Astrocyte (in vitro differentiated cells and primary cell): ENCODE measurements at places on chromosomes 4 and X. TPM values are rescaled to one million over a fixed set of nuclear protein-coding genes. Genes with fewer than 3 reads are reported as not detected.

Gene GAK
- total RNA-seq, result 86.9 and 89.9 TPM in 2 replicates

Gene UCHL1
- 1,149 and 1,154 TPM in 2 replicates for total RNA-seq

DNA sequence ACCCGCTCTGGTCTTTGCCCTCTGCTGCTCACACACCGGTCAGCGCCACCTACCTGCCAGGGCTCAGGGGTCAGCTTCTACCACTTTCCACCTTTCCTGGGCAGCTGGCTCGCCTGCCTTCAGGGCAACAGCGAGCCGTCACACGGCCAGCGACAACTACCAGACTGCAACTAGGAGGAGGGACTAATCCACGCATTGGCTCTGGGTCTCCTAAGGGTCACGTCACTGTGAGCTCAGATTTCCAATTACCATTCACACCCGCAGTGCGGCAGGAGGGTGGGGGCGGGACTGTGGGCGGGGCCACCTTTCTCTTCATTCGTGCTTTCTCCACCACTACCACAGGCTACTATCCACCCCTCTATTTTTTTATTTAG is at the start of gene BEX5:
Gene BEX5, minus strand, starts transcription at position 172 of the 374 bp plus-strand sequence. CDS start 1,712 bp downstream, outside the sequence.
- DNase-seq, result no peak
- H3K4me1 ChIP-seq, result no peaks in the 10 kb centered on the region
- peak within 1 kb of the TSS; percentile 23 for H3K4me3 ChIP-seq
- no peak within 1 kb of the TSS for H3K27ac ChIP-seq
- no peaks in the 10 kb centered on the region for H3K27me3 ChIP-seq

Gene LDB2
- total RNA-seq, result 4.9 and 9.4 TPM in 2 replicates

GRCh38 chr4:137345597-137345996 is 186.7 kb downstream of the PCDH18 start:
- no peak overlapping the region for H3K4me3 ChIP-seq
- DNase-seq, result no peak
- no peaks in the 10 kb centered on the region for H3K4me1 ChIP-seq
- H3K27me3 ChIP-seq, result no peaks in the 10 kb centered on the region

Gene PLS3
- total RNA-seq, result 310 and 313 TPM in 2 replicates

- no peak overlapping the region for H3K4me3 ChIP-seq
- peaks cover 8% of the 10 kb centered on the region for H3K4me1 ChIP-seq
- DNase-seq, result no peak
- no peaks in the 10 kb centered on the region for H3K36me3 ChIP-seq
These were observed 13.2 kb downstream of the PTTG2 start for GRCh38 chr4:37973441-37973840.

- H3K27me3 ChIP-seq, result no peaks in the 10 kb centered on the region
- no peak overlapping the region for H3K27ac ChIP-seq
- no peaks in the 10 kb centered on the region for H3K4me1 ChIP-seq
- no peak overlapping the region for H3K4me3 ChIP-seq
- H3K36me3 ChIP-seq, result no peaks in the 10 kb centered on the region
These were observed 68.4 kb downstream of the LDB2 start for GRCh38 chr4:16830081-16830480.

- H3K36me3 ChIP-seq, result no peaks in the 10 kb centered on the region
- no peak overlapping the region for H3K4me3 ChIP-seq
- no peaks in the 10 kb centered on the region for H3K27me3 ChIP-seq
- H3K27ac ChIP-seq, result no peak overlapping the region
- no peak for DNase-seq
These were observed 7.3 kb upstream of the IGFBP7 start for GRCh38 chr4:57117491-57117890.

GRCh38 chrX:69320116-69320515 is 154.9 kb upstream of the PJA1 start:
- H3K36me3 ChIP-seq, result no peaks in the 10 kb centered on the region
- H3K4me1 ChIP-seq, result no peaks in the 10 kb centered on the region
- no peak overlapping the region for H3K4me3 ChIP-seq

DNA sequence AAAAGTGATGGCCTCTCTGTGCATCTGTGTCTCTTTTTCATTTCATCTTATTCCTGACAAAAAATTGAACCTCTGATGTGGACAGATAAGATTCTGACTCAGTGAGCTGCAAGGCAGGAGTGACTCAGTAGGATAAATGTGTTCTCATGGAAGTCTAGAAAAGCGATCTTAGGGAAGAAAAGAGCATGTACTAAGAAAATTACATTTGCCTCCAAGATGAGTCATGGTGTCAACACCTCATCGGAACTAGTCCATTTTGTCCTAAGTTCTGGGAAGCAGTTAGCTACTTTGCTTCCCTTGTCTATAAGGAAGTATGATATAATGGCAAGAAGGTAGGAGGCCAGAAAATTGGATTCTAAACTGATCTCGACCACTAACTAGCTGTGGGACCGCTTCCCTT is 83.5 kb upstream of the AFF2 start:
- peak overlapping the region; percentile 42 for H3K27ac ChIP-seq
- H3K4me3 ChIP-seq, result no peak overlapping the region
- peaks cover 4% of the 10 kb centered on the region for H3K4me1 ChIP-seq
- peak; percentile 77 for DNase-seq
- H3K27me3 ChIP-seq, result no peaks in the 10 kb centered on the region

GRCh38 chr4:56696056-56696455 is 15.0 kb upstream of the HOPX start:
- no peaks in the 10 kb centered on the region for H3K36me3 ChIP-seq
- no peak overlapping the region for H3K4me3 ChIP-seq
- no peaks in the 10 kb centered on the region for H3K4me1 ChIP-seq
- no peak overlapping the region for H3K27ac ChIP-seq
- DNase-seq, result no peak
- no peaks in the 10 kb centered on the region for H3K27me3 ChIP-seq

DNA sequence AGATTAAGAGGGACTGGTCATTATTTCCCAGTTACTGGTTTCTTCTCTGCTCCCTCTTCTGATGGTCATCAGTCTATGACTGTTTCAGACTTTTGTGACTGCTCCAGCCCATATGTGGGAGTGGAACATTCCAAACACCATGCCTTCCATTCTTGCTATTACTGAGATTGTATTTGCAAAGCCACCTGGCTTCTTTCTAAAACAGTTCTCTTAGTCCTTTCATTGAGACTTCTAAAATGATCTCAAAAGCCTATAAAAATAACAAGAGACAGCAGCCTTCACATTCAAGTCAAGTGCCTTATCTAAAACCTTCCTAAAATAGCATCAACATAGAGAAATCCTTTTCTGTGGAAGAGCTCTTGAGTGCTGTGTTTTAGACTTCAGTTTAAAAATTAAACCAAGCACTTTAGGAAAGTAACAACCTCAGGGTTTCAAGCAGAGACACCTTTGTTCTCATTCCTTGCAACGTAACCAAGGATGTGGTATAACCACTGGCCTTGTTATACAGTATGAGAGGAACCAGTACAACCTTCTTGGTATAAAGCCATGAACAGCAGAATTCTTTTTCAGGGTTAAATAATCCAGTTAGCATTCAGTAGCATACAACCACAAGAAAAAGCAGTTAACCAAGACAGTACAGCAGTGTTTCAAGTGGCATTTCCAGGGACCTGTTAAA is 97.1 kb downstream of the NFKB1 start:
- no peaks in the 10 kb centered on the region for H3K27me3 ChIP-seq
- H3K27ac ChIP-seq, result no peak overlapping the region
- DNase-seq, result peak; percentile 64
- H3K4me1 ChIP-seq, result peaks cover 5% of the 10 kb centered on the region
- peaks cover 40% of the 10 kb centered on the region for H3K36me3 ChIP-seq

DNA sequence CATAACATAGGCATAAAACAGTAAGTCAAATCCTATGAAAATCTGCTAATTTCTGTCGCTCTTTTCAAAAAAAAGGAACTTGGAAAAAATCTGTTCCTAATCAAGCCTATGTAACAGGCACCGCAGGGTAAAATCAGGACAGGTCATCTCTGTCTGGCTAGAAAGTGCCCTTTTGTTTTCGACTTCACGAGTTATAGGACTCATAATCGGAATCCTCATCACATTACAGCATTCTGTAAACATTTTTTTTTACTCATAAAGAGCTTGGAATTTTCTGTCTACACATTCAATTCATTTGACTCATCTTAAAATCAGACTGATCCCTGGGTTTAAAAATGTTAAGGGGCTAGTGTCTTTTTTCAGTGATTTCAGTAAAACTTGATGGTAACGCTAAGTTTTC is 181.7 kb upstream of the TBC1D9 start:
- no peaks in the 10 kb centered on the region for H3K27me3 ChIP-seq
- peak overlapping the region; percentile 59 for H3K27ac ChIP-seq
- peaks cover 18% of the 10 kb centered on the region for H3K4me1 ChIP-seq

DNA sequence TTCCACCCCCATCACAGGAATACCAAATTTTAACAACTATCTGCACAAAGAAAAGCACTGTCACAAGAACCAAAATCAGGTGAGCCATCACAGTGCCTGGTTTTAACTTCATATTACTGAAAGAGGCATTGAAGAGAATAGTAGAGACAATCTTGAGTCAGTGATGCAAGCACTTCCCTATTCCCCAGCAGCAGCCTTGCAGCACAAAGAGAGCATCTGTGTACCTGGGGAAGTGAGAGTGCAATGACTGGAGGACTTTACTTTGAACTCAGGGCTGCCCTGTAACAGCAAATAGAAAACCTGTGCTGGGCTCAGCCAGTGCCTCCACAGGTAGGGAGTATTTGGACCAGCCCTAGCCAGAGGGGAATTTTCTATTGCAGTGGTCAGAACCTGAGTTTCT is 361.8 kb downstream of the TEX13C start:
- DNase-seq, result no peak
- no peak overlapping the region for H3K27ac ChIP-seq
- H3K4me3 ChIP-seq, result no peak overlapping the region
- no peaks in the 10 kb centered on the region for H3K27me3 ChIP-seq
- no peaks in the 10 kb centered on the region for H3K4me1 ChIP-seq

DNA sequence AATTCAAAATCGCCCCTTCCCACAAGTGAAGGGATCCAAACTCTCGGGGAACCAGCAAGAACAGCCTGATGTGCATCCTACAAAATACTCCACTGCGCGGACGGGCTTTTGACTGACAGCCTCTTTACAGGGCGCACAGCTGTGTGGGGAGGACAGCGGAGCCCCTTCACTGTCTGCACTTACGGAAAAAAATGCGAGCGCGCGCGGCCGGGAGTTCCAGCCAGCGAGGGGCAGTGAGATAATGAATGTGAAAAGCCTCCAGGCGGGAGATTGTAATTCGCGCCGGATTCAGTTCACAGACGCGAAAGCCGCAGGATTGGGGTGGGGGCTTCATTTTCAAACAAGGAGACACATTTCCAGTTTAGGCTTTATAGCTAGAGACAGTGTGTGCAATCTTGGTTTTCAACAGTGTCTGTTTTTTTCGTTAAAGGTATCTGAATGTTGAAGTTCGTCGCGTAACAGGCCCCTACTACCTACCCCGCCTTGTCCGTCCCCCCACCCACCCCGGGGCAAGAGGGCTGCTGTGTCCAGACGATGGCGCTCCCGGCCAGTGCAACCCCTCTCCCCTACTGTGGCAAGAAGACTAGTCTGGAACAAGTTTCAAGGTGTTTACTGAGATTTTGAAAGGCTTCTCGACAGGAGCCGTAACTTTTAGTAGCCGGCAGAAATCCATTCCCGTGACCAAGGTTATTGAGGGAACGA is 1.7 kb upstream of the GPR50 start:
- no peak for DNase-seq
- H3K4me1 ChIP-seq, result no peaks in the 10 kb centered on the region
- H3K27me3 ChIP-seq, result peaks cover 16% of the 10 kb centered on the region
- no peak overlapping the region for H3K27ac ChIP-seq

Gene PNMA6F
- not detected in 2 replicates for total RNA-seq

- H3K27me3 ChIP-seq, result no peaks in the 10 kb centered on the region
- H3K27ac ChIP-seq, result no peak overlapping the region
- peaks cover 20% of the 10 kb centered on the region for H3K36me3 ChIP-seq
These were observed 3.9 kb upstream of the CDK16 start for GRCh38 chrX:47214435-47215077.

Gene MAGEA6
- 0.70 and 0.89 TPM in 2 replicates for total RNA-seq

Gene CYSLTR1
- not detected in 2 replicates for total RNA-seq

Gene PDE5A
- 2.2 and 3.6 TPM in 2 replicates for total RNA-seq

DNA sequence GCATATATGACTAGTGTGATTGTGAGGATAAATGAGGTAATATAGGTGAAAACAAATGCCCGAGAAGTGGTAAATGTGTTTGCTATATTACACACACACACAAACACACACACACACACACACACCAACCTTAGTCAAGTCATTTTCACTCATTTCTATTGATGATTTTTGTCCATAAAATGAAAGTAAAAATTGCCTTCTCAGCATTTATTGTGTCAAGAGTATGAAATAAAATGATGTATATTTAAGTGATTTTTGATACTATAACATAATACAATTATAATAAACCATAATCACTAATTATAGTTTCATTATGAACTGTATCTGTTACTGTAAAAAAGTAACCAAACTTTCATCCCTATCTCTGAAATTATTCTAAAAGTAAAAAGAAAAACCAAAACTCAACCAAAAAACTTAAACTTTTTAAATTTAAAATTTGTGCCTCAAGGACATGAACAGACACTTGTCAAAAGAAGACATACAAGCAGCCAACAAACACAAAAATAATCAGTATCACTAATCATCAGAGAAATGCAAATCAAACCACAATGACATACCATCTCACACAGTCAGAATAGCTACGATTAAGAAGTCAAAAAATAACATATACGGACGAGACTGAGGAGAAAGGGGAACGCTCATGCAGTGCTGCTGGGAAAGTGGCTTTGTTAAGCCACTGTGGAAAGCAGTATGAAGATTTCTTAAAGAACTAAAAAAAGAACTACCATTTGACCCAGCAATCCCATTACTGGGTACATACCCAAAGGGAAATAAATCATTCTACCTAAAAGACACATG is 601.0 kb downstream of the TMA16 start:
- no peak overlapping the region for H3K27ac ChIP-seq
- peak; percentile 76 for DNase-seq
- H3K4me3 ChIP-seq, result no peak overlapping the region

Gene HGFAC
- total RNA-seq, result 0.38 and 0.52 TPM in 2 replicates

DNA sequence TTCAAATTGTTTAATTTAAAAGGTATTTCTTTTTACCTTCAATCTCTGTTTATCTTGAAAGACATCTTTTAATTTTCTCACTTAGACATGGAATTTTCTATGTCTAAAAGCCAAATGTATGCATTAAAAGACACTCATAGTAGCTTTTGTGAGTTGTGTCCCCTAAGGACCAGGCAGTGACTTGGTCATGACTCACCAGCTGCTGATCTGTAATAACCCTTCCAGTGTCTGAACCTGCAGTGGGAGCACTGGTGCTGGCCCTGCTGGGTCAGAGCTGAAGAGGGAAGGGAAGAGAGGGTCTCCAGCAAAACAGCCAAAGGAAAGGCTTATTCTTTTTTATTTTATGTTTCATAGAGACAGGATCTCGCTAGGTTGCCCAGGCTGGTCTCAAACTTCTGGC is 31.1 kb upstream of the SH3D19 start:
- peak; percentile 12 for DNase-seq
- H3K27ac ChIP-seq, result no peak overlapping the region
- H3K4me1 ChIP-seq, result no peaks in the 10 kb centered on the region
- no peaks in the 10 kb centered on the region for H3K36me3 ChIP-seq

Gene GUCY1B1
- total RNA-seq, result 1.5 and 2.5 TPM in 2 replicates

- peaks cover 11% of the 10 kb centered on the region for H3K4me1 ChIP-seq
- no peak overlapping the region for H3K27ac ChIP-seq
- H3K4me3 ChIP-seq, result peak overlapping the region; percentile 2
- no peaks in the 10 kb centered on the region for H3K36me3 ChIP-seq
- peak; percentile 57 for DNase-seq
These were observed 4.7 kb downstream of the THAP9 start for GRCh38 chr4:82905205-82905604.

Gene SERPINA7
- total RNA-seq, result not detected in 2 replicates

- H3K27me3 ChIP-seq, result no peaks in the 10 kb centered on the region
- H3K4me1 ChIP-seq, result no peaks in the 10 kb centered on the region
- H3K27ac ChIP-seq, result no peak overlapping the region
- DNase-seq, result no peak
- H3K4me3 ChIP-seq, result no peak overlapping the region
These were observed 16.0 kb upstream of the HPGD start for GRCh38 chr4:174538123-174538875.

- no peaks in the 10 kb centered on the region for H3K36me3 ChIP-seq
- no peak for DNase-seq
- H3K27ac ChIP-seq, result no peak overlapping the region
- no peaks in the 10 kb centered on the region for H3K27me3 ChIP-seq
These were observed 88.1 kb downstream of the NPFFR2 start for GRCh38 chr4:72119946-72120345.
